ENCODE measurements at places on chromosomes 5 and 9.

- DNase-seq: no peak
These were observed 155.6 kb upstream of the SEMA6A start for GRCh38 chr5:116730185-116730584.

DNA sequence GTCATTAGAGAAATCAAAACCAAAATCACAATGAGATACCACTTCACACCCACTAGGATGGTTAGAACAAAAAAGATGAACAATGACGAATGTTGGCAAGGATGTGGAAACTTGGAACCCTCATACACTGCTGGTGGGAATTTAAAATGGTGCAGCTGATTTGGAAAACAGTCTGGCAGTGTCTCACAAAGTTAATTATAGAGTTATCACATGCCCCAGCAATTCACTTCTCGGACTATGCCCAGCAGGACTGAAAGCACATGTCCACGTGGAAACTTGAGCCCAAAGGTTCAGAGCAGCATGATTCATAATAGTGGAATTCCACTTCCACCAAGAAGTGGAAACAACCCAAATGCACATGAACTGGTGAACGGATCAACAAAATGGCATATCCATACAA lies 85.0 kb upstream of the HRH2 start:
- DNase-seq: no peak

DNA sequence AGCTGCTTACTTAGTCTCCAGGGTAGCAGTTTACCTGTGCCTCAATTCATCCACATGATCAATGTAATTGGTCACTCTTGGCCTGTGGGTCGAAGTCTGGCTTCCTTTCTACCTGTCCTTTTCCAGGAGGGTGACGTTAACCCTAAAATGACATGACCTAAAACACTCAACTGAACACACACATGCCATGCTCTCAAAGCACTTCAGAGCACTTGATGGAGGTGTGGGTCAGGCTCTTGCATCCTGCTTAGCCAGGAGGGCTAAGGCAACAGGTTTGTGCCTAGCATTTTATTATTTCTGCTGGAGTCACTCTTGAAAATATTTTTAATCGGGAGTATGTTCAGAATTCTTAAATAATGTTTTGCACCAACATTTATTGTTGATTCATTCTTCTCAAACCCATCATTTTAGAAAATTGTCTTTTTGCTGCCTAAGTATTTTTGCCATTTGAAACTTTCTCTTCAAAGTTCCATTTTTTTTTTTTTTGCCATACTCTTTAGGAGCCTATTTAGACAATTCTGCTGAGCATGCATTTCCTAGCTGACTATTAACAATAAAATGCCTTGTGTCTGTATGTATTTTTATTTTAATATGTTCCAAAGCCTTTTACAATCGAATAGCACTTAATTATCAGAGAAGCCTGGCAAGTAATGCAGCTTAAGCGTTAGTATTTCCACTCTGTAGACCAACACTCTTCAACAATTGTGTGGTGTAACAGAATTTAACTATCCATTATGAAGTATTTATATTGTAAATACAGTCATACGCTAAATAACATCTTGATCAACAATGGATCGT lies 59.1 kb downstream of the ATP10B start:
- no peak for DNase-seq

- no peak for DNase-seq
These were observed 218.5 kb upstream of the DAPK1 start for GRCh38 chr9:87278971-87279733.

DNA sequence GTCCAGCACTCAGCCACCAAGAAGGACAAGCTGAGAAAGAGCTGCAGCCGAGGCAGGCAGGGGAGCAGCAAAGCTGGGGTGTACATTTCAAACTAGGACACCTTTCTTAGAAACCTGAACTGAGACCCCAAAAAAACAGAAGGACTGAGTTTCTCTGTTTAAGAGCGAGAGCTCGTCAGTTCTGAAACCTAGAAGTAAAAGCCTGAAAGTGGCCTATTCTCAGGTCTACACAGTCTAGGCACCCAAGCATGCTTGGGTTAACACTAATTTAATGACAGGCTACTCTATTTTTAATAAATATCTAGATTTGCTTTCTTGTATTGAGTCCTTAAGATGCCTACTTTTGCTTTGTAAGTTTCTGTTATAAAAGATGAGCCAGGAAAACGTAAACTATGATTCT lies 49.0 kb upstream of the TLE4 start:
- DNase-seq: no peak

GRCh38 chr9:26723486-26723885 lies 169.1 kb downstream of the CAAP1 start:
- no peak for DNase-seq

DNA sequence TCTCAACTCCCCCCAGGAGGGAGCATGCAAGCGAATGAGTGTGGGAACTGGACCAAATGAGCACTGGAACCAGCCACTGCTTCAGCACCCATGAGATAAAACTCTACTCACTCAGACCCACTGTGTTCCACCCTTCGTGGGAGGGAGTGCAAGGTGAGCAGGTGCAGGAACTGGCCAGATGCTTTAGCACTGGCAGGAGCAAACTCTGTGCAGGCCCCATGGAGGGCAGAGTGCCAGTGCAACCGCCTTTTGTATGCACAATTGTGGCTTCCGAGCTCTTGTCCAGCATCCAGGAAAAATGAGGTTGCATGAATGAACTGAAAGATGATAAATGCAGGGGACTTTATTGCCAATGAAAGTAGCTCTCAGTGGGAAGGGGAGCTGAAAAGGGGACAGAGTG lies 67.4 kb upstream of the CCDC112 start:
- DNase-seq: no peak

GRCh38 chr5:31717561-31717960 lies 78.6 kb downstream of the PDZD2 start:
- no peak for DNase-seq

DNA sequence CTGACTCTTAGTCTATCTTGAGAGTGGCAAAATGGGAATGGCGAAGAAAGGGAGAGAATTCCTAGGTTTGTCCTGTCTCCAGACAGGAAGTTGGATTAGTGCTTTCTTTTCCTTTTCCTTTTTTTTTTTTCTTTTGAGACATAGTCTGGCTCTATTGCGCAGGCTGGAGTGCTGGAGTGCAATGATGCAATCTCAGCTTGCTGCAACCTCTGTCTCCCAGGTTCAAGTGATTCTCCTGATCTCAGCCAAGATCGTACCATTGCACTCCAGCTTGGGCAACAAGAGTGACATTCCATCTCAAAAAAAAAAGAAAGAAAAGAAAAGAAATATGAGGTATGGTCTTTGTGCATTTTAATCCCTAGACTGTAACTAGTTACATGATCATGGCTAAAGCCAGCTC lies 12.6 kb upstream of the KIF27 start:
- DNase-seq: no peak

- no peak for DNase-seq
These were observed 606.2 kb downstream of the PDE4D start for GRCh38 chr5:59287361-59287760.

GRCh38 chr9:26061948-26062575 lies 383.8 kb upstream of the TUSC1 start:
- DNase-seq: no peak

- no peak for DNase-seq
These were observed 2.0 kb downstream of the NR2F1-AS1 start for GRCh38 chr5:93578813-93579691.

DNA sequence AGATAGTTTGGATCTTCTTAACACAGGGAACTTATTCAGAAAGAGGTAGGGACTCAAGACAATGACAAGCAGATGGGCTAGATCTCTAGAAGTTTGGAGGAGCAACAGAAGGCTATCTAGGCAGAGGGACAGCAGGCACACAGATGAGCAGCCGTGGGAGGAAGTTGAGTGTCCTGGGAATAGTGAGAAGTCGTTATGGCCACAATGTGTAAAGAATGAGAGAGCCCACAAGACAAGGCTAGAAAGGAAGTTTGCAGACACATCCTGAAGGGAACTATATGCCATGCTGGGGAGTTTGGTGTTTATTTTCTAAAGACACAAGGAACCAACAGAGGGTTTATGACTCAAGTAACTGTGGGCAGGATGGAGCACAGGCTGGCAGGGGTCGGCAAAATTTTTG lies 160.6 kb downstream of the PALM2AKAP2 start:
- no peak for DNase-seq

- DNase-seq: no peak
These were observed 62.0 kb downstream of the SUSD1 start for GRCh38 chr9:112112941-112113681.

GRCh38 chr5:135598691-135599395 lies 20.1 kb upstream of the CXCL14 start:
- DNase-seq: no peak

GRCh38 chr9:69476016-69476415 lies 151.0 kb downstream of the ENTREP1 start:
- DNase-seq: no peak

- no peak for DNase-seq
These were observed 4.8 kb downstream of the IL9 start for GRCh38 chr5:135890867-135891266.

DNA sequence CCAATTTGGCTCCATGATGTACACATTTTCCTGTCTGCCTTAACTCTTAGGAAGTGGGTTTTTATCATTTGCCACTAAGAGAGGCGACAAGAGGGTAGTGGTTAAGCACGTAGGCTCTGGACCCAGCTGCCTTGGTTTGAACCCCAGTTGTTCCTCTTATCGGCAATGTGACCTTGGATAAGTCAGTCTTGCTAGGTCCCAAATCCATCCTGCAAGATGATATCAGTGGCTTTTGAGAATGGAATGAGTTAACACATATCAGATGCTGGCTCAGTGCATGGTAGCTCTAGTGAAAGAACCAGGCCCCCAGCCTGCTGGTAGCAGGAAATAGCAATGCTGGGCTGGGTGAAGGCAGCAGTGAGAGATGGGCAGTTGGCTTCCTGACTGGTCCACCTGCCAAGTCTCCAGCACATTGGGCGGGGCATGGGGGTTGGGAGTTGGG lies 72.5 kb downstream of the STK10 start:
- no peak for DNase-seq

GRCh38 chr5:96733771-96734500 lies 71.8 kb downstream of the CAST start:
- no peak for DNase-seq

DNA sequence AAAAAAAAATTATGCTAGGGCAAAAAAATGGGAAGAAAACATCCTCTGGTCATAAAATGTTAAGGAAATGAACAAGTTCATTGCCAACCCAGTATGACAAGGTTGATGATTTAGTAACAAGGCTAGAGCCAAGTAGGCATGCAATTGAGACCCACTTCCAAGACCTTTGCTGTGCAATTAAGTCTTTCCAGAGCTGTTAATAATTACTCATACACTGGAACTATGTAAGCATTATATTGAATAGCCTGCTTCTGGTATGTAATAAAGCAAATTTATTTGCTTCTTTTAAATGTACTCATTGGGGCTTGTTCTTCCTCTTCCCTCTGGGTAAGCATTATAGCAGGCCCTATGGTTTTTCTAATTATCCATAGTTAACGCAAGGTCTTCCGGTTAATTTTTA lies 32.5 kb upstream of the SNAPC3 start:
- no peak for DNase-seq

DNA sequence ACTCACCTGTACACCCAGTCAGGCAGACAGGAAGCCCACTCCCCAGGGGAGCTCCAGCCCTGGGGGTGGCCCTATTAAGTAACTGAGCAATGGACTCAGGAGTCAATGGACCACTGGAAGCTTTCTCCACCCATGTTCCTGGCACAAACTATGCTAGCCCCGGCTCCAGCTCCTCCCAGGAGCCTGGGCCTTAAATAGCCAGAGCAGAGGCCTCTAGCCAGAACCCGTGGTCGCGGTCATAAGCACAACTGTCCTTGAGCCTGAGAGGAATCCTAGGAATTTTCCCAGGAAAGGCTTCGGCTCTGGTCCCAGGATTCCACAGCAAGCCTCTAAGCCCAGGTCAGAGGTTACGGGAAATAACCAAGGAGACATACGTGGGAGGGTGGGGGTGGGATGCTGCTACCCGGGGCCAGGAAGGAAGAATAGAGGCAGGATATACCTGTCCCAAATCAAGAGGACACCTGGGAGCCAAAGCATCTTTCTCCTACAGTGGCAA lies 5.5 kb downstream of the SEPTIN8 start:
- DNase-seq: no peak

DNA sequence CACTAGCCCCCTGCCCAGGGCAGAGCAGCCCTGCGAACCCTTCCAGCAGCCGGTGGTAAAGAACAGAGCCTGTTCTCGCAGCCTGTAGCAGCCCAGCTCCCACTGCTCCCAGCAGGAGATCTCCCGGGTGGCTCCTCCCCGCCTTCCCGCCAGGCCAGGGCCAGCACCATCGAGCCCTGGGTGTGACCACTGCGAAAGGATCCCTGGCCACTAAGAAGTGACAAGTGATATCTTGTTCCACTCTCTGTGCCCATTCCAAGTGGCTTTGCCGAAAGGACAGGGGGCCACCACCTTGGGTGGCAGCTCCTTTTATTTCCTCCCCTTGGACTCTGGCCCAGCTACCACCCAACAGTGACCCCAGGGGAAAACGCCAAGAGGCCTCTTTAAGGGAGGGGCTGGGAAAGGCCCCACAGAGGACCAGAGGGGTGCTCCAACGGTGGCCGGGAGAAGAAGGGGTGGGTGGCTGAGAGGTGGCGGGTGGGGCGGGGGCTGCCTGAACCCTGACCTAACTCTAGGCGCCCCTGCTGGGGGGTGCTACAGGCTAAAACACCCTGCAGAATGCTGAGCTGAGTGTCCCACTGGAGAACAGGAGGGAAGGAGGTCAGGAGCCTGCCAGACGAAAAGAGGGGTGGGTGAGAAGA lies 1.6 kb downstream of the NACC2 start:
- no peak for DNase-seq

DNA sequence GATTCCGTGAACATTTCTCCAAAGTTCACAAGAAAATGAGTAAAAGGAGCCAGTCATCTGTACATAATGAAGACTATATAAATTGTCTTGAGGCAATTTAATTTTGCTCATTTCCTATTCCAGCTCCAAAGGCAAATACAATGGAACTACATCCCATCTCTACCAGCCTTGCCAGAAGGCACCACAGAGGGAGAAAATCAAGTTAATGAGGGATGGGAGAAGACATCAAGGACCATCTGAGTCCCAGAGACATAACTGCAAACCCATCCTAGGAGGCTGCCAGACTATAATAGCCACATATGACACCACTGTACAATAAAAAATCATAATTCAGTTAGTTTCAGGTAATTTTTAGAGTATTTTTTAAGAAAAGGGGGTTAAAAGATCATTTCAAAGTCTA lies 136.3 kb upstream of the RGMB start:
- DNase-seq: no peak

DNA sequence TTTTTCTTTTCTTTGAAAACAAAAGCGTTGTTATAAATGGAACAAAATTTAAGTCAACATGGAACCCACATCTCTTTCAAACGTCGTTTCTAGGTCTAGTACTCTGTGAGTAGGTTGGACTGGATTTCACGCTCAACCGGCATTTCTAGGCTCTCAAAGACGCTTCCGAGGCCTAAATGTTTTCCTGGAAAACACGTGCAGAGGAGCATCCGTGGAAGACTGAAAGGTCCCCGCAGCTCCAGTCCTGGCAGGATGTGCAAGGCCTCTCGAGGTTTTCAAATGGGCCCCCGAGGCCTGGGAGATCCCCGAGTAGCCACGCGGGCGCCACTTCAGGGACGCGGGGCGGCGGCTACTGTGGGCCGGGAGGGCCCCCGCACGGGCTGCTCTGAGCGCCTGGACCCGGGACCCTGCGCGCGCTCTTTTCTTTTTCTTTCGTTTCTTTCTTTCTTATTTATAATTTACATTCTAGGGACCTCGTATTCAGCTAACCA lies 4.2 kb upstream of the IRX2 start:
- DNase-seq: no peak

GRCh38 chr9:35832814-35833213 lies 3.8 kb downstream of the TMEM8B start:
- no peak for DNase-seq

- no peak for DNase-seq
These were observed 189.0 kb downstream of the CETN3 start for GRCh38 chr5:90220554-90220953.

- no peak for DNase-seq
These were observed 142.8 kb downstream of the DCP2 start for GRCh38 chr5:113119246-113119924.

All from esophagus squamous epithelium (tissue), 5 donors.